T-helper 17 cell (primary cell): ENCODE measurements at places on chromosomes 2 and 18. TPM values are rescaled to one million over a fixed set of nuclear protein-coding genes. Genes with fewer than 3 reads are reported as not detected.

The GEN1 gene
- 10.7 TPM for total RNA-seq

The XDH gene
- total RNA-seq: 0.16 TPM

The CHN1 gene
- 16.6 TPM for total RNA-seq

The GKN2 gene
- not detected for total RNA-seq
